ENCODE measurements at places on chromosomes 1 and 21. TPM values are rescaled to one million over a fixed set of nuclear protein-coding genes. Genes with fewer than 3 reads are reported as not detected.

LCE3D gene
- not detected for total RNA-seq

RAB3GAP2 gene
- 37.0 TPM for total RNA-seq

DNA sequence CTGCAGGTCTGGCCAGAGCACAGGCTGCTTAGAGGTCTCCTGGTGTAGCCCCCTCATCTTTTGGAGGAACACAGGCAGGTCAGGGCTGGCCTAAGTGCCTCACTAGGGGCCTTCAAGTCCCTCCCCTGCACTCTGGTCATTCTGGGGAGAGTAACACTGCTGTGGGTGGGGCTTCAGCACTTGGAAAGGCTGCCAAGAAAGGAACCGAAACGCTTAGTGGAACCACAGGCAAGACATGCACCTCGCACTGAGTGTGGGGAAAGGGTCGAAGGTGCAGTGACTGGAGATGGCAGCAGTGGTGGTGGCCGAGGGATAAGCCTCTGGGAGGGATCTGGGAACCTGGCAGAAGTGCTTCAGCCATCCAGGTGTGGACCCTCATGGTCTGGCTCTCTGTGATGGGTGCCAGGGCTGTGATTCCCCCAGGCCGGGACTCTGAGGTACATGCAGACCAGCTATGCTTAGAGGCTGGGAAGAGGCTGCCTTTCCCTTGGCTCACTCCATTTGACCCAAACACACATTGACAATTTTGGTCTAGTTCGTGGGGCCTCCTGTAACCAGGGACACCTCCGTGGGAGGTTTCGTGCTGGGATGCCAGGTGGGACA, 182.9 kb upstream of the CSF3R start:
- no peak for DNase-seq

GRCh38 chr1:231628207-231628876, 1.8 kb downstream of the DISC1 start:
- peak; percentile 53 for DNase-seq

- DNase-seq: no peak
Observed at GRCh38 chr1:182845379-182845778, 6.2 kb downstream of the DHX9 start.

TNN gene
- 0.48 TPM for total RNA-seq

GRCh38 chr1:58893257-58893869, 109.5 kb upstream of the JUN start:
- no peak for DNase-seq

TDRD5 gene
- total RNA-seq: 0.44 TPM

GRCh38 chr1:37010011-37010410, 24.3 kb downstream of the GRIK3 start:
- DNase-seq: no peak

DNA sequence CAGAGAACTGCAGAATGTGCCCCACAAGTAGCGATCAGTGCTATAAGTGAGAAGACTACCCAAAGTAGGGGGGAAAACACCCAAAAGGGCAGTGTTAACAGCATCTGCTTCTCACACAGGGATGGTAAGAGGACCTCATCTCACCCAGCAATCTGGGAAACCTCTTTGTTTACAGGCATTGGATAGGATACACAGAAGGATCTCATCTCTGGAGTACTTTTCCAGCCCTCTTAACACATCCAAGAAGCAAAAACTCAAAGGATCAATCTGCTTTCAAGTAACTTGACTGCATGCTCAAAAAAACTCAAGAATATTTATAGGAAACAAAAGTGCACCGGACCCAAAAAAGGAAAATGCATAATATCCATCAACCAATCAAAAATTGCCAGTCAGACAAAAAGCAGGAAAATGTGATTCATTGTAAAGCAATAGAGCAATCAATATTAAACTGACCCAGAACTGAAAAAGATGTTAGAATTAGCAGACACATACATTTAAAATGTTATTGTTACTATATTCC, 311.0 kb upstream of the CXADR start:
- no peak for DNase-seq

- no peak for DNase-seq
Observed at GRCh38 chr21:17607684-17608083, 5.0 kb downstream of the BTG3 start.

- no peak for DNase-seq
Observed at GRCh38 chr1:174080819-174081218, 58.7 kb upstream of the RC3H1 start.

SHE gene
- total RNA-seq: 23.4 TPM

DNA sequence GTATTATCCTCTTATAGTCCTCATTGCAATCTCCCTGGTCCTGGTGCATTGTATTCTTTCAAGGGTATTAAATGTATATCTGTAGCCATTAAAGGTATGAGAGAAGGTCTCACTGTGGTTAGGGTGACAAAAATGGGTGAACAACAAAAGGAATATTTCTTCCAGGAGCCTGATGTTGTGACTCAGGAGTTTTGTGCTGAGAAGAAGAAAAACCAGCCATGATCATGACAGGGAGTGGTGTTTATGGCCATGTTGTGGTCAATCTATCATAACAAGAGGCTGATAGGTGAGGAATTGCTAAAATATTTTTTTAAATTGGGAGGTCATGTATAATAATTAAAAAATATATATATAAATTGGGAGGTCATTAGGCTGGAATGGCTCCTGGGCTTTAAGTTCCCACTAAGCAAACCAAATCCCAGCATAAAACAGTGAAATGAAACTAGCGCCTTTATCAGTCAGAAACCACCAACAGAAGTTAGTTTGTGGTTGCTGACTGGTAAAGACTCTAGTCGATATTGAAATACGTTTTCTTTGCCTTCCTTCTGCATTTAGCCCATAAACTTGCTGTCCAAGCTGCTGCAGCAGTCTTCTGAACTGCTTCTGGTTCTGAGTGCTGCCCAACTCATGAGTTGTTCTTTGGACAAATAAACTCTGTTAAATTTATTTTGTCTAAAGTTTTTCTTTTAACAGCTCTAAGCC, 60.3 kb downstream of the TBX19 start:
- DNase-seq: no peak

C1orf94 gene
- not detected for total RNA-seq

GRCh38 chr1:60759291-60759690, 323.1 kb upstream of the NFIA start:
- no peak for DNase-seq

IL20 gene
- total RNA-seq: 8.6 TPM

- no peak for DNase-seq
Observed at GRCh38 chr1:207992677-207993236, 81.8 kb upstream of the CD34 start.

- DNase-seq: no peak
Observed at GRCh38 chr1:234900595-234900994, 228.0 kb downstream of the TOMM20 start.

DNA sequence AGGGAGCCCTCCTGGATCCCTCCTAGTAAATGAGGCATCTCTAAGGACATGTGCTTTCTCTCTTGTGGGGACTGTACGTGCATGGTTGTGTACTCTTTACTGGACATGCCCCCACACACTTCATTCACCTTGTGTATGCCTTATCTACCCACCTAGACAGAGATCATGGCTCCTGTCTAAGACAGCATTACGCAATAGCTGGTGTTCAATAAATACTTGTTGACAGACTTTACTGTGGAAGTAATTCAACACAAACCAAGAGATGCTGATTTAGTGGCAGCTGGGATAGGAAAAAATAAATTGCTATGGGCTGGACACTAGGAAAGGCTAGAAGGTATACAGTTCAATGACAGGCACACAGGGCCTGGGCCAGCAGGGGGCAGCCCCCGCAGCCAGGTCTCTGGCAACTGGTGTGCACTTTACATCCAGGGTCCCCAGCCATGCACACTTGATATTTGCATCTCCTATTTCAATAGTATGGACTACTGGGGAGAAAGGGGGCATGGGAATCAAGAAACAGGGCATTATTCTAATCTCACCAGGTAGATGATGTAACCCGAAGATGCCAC, 24.2 kb downstream of the TRABD2B start:
- no peak for DNase-seq

BRDT gene
- not detected for total RNA-seq

GRCh38 chr1:26177182-26177684, at the start of gene CNKSR1:
Gene CNKSR1 (plus strand): TSS chr1:26177491. CDS start chr1:26177548, 57 bp downstream.
- no peak for DNase-seq

CLEC20A gene
- total RNA-seq: not detected

ADORA1 gene
- total RNA-seq: 4.3 TPM

INSRR gene
- not detected for total RNA-seq

NRAS gene
- total RNA-seq: 24.1 TPM

GRCh38 chr1:65791396-65791795, 1.3 kb upstream of the PDE4B start:
- DNase-seq: no peak

DNA sequence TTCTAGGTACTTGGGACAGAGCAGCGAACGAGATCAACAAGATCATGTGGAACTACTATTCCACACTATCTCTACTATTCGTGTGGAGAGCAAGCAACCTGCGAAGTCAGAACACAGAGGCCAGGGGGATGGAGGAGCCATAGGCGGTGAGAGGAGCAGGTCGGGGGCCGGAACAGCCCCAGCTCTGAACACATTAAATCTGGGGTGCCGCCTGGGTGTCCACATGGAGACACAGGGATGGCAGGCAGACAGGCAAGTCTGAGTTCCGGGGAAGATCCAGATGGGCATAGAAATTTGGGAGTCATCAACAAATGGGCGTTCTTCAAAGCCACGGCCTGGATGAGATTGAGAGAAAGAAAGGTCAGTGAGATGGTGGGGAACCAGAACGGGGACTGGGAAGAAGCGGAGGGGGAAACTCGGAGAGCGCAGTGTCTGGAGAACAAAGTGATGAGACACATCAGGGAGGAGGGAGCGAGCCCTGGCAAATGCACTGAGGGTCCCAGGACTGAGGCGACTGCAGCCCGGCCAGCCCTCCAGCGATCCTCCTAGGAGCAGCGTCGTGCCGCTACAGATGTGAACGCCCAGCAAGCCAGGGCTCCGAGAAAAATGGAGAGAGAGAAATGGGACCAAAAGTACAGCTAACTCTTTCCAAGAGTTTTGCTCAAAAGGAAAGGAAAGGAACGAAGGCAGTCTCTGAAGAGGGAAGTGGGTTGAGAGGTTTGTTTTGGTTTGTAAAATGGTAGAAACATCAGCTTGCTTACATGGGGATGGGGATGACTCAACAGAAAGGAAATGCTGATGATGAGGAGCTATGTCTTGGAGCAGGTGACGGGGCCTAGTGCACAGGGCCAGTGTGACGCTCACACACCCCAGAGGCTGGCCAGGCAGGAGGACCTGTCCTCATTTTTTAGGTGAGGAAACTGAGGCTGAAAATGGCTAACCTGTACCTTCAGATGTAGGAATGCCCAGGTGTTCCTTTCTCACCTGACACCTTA, 84.5 kb downstream of the GLIS1 start:
- DNase-seq: no peak

GRCh38 chr1:56285554-56286402, 293.6 kb downstream of the PLPP3 start:
- no peak for DNase-seq

KRTAP21-1 gene
- not detected for total RNA-seq

DNA sequence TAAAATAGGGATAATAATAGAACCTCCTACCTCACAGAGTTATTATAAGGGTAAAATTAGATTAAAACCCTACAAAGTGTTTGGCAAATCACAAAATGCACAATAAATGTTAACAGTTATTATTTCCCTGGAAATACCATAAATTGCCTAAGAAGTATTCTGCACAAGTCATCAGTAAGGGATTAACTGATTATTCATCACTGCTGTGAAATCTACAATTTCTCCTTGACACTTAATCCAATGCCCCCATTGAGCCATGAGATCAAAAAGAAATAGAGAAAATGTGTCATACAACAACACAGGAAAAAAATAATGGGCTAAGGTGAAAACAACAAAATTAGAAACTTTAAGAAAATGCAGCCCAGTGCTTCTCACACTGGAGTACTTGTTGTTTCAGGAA, 6.7 kb upstream of the SEC16B start:
- DNase-seq: no peak

KLHDC9 gene
- total RNA-seq: 2.2 TPM

- DNase-seq: no peak
Observed at GRCh38 chr1:226098870-226099835, 36.6 kb downstream of the H3-3A start.

DNA sequence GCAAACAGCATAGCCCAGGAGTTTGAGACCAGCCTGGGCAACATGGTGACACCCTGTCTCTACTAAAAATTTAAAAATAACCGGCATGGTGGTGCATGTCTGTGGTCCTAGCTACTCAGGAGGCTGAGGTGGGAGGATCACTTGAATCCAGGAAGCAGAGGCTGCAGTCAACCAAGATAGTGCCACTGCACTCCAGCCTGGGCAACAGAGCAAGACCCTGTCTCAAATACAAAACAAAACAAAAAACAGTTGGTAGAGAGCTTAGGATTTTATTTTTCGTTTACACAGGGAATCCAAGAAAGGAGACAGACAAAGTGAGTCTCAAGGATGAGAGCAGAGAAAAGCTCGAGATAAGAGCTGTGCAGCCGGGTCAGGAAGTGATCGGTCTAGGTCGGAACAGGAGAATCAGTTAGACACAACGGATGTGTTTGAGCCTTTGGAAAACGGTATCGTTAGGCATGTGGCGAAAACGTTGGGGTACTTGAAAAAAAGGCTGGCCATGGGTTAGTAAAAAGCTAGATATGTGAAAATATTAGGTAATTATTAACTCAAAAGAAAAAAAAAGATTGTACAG, 1.7 kb upstream of the MIB2 start:
- DNase-seq: no peak

DNA sequence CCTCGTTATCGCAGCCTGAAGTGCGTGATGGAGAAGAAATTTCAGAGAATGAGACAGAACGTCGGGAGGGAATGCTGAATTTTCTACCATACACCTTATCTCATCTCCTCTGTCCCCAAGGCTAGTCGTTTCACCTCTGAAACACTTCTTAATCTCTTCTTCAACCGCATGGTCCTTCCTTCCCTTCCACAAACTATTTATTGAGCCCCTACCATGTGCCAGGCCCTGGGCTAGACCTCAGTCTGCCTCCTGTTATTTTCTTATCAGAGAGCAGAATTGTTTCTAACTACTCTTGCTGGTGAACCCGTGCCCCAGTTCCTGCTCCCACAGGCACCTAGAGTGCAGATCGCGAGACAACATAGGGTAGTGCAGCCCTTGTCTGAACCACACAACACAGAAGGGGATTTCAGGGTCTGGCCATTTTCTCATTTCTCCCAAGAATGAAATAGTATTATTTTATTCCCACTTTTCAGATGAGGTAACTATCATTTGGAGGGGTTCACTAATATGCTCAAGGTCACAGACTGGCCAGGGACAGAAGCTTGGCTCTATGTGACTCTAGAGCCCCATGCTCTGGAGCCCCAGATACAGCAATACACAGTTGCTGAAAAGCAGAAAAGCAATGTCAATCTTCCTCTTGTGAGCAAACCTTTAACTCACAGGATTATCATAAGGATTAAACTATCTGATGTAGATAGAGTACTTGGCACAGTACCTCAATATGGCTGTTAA, 598 bp upstream of the ADIPOR1 start:
- no peak for DNase-seq
